ENCODE measurements at places on chromosomes 6 and 20.

DNA sequence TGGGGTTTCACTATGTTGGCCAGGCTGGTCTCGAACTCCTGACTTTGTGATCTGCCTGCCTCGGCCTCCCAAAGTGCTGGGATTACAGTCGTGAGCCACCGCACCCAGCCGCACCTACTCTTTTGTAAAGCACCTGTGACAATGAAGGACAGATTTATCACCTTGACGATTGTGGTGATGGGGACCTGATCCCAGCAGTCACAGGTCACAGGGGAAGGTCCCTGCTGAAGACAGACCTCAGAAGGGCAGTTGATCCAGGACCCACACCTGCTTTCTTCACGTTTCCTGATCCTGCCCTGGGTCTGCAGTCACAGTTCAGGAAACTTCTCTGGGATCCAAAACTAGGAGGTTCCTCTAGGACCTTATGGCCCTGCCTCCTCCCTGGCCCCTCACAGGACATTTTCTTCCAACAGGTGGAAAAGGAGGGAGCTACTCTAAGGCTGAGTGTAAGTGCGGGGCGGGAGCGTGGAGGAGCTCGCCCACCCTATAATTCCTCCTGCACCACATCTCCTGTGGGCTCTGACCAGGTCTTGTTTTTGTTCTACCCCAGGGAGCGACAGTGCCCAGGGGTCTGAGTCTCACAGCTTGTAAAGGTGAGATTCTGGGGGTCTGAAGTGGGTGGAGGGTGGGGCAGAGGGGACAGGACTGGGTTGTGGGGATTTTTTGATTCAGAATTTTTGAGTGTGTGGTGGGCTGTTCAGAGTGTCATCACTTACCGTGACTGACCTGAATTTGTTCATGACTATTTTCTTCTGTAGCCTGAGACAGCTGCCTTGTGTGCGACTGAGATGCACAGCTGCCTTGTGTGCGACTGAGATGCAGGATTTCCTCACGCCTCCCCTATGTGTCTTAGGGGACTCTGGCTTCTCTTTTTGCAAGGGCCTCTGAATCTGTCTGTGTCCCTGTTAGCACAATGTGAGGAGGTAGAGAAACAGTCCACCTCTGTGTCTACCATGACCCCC is 3.0 kb downstream of the HLA-E start:
- no peak for DNase-seq

- DNase-seq, result no peak
These were observed 141.3 kb upstream of the RGS17 start for GRCh38 chr6:153272201-153272980.

- DNase-seq, result no peak
These were observed 13.9 kb upstream of the TNFRSF6B start for GRCh38 chr20:63682384-63683139.

GRCh38 chr6:147676495-147677199 is 168.2 kb downstream of the SAMD5 start:
- DNase-seq, result no peak

GRCh38 chr6:79798841-79799240 is 148.5 kb downstream of the ELOVL4 start:
- DNase-seq, result no peak

GRCh38 chr6:13431059-13431656 is 56.2 kb downstream of the GFOD1 start:
- no peak for DNase-seq

DNA sequence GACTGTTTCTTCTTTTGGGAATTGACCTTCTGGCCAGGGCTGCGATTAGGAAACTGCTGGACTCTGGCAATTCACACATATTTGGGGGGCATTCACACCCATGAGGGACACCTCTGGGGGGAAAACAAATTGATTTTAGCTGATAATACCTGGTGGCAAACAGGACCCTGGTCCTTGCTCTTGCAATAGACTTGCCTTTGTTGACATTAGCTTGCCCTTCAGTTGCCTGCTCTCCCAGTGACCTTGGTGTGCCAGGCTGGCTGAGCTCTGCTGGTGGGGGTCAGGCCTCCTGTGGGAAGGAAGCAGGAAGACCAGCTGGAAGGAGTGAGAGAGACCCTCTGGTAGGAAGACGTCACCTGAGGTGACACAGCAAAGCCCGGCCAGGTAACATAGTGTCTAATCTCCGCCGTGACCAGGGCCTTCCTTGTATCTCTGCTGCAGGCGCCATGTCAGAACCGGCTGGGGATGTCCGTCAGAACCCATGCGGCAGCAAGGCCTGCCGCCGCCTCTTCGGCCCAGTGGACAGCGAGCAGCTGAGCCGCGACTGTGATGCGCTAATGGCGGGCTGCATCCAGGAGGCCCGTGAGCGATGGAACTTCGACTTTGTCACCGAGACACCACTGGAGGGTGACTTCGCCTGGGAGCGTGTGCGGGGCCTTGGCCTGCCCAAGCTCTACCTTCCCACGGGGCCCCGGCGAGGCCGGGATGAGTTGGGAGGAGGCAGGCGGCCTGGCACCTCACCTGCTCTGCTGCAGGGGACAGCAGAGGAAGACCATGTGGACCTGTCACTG is 5.3 kb downstream of the CDKN1A start:
- DNase-seq, result no peak
